ENCODE measurements at places on chromosomes 2 and 18. TPM values are rescaled to one million over a fixed set of nuclear protein-coding genes. Genes with fewer than 3 reads are reported as not detected.

Gene NOL4
- total RNA-seq: not detected

Gene ASB18
- total RNA-seq: not detected

Gene DSG4
- not detected for total RNA-seq

Gene LYPD1
- not detected for total RNA-seq

Gene UNC80
- not detected for total RNA-seq
